Suppressor macrophage (primary cell): ENCODE measurements at places on chromosomes 5 and 9.
A peak's percentile ranks its signal among the peaks of the same experiment; 100 is the strongest.

DNA sequence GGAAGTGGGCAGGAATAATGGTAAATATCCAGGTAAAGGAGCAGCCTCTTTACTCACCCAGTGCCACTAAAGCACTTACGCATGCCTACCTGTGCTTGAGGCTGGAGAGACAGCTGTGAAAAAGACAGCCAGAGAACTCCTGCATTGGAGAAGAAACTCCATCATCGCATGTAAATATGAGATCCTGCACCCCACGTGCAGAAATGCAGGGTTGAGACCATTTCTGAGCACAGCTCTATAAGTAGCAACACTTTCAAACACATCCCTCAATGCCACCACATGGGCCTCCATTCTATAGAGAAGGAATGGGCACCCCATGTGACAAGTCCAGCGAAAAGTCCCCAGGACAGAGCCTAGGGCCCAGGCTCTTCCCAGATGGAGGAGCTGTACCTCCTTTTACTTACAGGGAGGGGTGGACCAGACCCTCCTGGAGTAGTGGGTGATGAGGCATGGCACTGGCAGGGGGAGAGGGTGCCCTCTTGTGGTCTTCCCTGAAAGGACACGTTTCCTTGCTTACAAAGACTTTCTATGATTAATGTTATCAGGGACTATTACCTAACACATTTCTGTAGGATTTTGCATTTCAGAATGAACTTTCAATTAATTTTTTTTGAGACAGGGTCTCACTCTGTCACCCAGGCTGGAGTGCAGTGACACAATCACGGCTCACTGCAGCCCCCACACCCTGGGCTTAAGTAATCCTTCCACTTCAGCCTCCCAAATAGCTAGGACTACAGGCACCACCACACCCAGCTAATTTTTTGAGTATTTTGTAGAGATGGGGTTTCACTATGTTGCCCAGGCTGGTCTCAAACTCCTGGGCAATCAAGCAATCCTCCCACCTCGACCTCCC is 55.3 kb upstream of the IL17B start:
- peak; percentile 40 for DNase-seq

- no peak for DNase-seq
Observed at GRCh38 chr9:70285981-70286598, 27.3 kb downstream of the SMC5 start.

- no peak for DNase-seq
Observed at GRCh38 chr5:113612060-113612496, 98.6 kb downstream of the YTHDC2 start.

GRCh38 chr9:91386765-91387164 is 25.0 kb upstream of the AUH start:
- no peak for DNase-seq

GRCh38 chr9:134834217-134834956 is 46.2 kb upstream of the FCN2 start:
- no peak for DNase-seq

- DNase-seq = no peak
Observed at GRCh38 chr5:169785771-169786618, 148.9 kb downstream of the DOCK2 start.

DNA sequence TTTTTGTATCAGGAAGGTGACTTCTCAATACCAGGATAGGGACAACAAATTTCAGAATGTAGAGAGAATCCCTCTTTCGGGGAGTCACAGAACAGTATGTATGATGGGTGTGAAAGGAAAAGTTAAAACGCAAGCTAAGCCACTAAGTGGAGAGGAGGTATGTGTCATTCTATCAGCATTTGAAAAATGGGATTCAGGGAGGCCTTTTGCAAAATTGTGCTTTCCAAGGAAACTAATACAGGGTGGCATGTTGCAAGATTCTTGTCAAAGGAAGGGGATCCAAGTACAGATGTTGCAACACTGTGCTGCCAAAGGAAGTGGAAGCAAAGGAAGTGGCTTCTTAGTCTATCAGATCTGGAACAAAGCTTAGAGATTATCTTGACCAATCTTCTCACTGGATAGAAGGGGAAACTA is 12.6 kb upstream of the TNIP1 start:
- DNase-seq = peak; percentile 69

- DNase-seq = no peak
Observed at GRCh38 chr9:5760338-5760737, 72.6 kb downstream of the ERMP1 start.

DNA sequence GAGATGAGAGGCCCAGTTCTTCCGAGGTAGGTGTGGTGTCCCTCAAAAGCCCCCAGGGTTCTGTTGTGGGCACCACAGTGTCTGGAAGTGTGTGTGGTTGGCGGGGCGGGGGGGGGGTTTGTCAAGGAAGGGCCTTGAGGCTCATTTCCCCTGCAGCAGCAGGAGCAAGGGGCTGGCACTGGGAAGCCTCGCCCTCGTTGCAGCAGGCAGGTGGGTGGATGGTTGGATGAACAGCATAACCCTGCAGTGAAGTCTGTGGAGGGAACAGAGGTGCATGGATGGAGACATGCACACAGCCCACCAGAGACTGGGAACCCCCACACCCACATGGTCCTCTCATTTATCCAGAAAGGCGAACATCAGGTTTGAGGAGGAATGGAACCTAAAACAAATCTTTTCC is 2.0 kb upstream of the SPATA31E1 start:
- DNase-seq = no peak

- no peak for DNase-seq
Observed at GRCh38 chr5:112996830-112997374, 20.3 kb downstream of the DCP2 start.

- no peak for DNase-seq
Observed at GRCh38 chr5:109396965-109397364, 12.8 kb downstream of the PJA2 start.

DNA sequence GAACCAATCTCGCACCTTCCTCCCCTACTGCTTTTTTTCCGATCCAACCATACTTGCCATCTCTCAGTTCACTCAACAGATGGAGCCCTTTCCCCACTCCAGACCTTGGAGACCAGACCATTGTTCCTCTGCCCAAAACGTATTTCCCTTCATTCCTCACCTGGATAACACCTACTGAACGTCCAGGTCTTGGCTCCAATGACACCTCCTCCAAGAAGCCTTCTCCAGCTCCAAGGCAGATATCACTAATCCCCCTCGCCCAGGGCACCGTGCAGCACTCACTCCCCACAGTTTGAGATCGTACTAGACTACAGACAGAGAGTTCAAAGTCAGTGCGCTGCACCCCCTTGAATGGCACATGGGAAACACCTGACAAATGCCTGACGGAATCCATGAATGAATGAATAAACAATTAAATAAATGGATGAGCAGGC is 47.1 kb upstream of the AKNA start:
- peak; percentile 56 for DNase-seq

- peak; percentile 52 for DNase-seq
Observed at GRCh38 chr9:38003230-38003629, 65.8 kb downstream of the SHB start.

GRCh38 chr5:131773805-131774204 is 23.0 kb downstream of the FNIP1 start:
- DNase-seq = no peak

DNA sequence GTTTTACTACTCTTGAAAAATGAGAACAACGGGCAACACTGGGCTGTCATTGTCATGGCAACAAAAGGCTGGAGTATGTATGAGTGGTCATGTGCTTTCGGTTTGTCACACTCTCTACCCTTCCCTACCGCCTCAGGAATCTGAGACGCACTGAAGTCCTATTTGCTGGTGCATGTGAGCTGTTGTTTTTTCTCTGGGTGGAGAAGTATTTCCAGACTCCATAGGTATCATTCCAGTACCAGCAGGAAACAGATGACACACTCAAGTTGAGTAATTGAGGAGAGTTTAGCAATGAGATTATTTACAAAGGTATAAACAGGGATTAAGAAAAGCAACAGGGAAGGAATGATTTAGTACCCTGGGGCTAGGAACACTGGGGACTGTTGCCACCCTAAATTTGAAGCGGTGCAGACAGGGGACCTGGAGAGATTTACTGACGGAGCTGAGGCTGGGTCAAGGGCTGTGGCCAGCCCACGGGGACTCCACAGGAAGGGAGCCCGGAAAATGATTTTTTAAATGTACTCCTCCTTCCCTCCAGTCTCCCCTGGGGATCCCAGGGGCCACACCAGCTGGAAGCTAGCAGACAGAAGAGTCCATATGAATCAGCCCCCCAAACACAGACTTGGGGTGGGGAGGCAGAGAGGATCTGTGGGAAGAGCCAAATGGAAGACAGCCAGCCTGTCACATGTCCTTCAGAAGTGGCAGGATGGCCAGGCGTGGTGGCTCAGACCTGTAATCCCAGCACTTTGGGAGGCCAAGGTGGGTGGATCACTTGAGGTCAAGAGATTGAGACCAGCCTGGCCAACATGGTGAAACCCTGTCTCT is 13.2 kb upstream of the ZBTB43 start:
- peak; percentile 61 for DNase-seq

DNA sequence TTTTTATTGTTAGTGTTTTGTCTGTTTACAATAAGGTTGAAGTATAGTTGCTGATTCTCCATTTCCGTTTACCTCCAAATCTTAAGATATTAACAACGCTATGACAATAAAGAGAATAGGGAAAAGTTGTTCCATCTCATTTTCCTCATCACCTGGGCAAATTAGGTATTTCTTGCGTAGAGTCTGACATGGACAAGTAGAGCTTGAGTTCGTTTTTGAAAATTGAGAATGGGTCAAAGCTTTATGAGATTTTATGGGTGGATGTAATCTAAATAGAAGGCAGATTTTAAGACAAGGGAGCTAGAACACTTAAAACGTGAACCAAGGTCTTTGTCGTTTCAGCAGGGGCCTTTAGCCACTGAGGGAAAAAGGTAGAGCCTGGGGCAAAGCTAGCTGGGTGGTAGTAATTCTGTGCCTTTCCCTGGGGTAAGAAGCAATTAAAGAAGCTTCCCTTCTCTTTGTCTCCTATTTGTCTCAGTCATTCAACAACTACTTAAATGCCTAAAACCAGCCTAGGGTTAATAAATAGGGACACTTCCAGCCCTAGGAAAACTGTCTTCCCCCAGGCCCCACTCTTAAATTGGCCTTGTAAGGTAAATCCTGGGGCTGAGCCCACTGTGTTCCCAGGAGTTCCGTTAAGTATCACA is 551 bp upstream of the CAAP1 start:
- no peak for DNase-seq

- no peak for DNase-seq
Observed at GRCh38 chr9:36939214-36939613, 94.9 kb downstream of the PAX5 start.

DNA sequence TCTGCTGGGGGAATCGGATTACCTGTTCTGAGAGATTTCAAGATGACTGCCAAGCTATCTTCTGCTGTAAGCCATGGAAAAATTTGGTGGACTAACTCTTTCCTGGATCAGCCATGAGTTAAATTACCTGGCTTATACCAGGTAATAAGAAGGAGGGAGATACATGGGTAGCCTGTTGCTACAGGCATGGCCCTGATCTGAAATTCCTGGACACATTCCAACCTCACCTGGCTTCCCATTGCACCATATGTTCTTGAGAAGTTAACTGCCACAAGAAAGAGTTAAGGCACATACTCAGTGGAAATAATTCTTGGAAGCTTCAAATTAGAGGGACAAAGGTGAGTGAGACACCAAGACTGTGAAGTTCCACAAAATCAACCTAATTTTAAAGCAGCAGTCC is 371.3 kb downstream of the ACTL7B start:
- no peak for DNase-seq

DNA sequence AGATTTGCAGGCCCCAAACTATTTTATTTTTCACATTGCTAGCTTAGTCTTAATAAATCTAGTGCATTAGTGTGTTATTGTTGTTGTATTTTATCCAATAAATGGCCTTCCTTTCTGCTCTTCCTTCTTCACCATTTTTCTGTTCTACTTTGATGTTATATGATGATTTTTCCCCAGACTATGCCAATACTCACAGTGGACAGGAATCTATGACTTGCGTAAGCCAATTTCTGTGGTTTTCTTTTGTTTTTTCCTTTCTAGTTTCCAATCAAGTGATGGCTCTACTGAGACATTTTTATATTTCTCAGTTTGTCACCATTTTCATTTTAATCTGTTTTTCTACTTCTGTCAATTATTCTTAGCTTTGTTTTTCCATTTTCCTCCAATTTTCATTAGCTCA is 106.8 kb upstream of the FBXL7 start:
- DNase-seq = no peak

- no peak for DNase-seq
Observed at GRCh38 chr5:134022333-134022732, 17.6 kb upstream of the VDAC1 start.

GRCh38 chr9:104871961-104872527 is 55.9 kb downstream of the ABCA1 start:
- DNase-seq = peak; percentile 24

DNA sequence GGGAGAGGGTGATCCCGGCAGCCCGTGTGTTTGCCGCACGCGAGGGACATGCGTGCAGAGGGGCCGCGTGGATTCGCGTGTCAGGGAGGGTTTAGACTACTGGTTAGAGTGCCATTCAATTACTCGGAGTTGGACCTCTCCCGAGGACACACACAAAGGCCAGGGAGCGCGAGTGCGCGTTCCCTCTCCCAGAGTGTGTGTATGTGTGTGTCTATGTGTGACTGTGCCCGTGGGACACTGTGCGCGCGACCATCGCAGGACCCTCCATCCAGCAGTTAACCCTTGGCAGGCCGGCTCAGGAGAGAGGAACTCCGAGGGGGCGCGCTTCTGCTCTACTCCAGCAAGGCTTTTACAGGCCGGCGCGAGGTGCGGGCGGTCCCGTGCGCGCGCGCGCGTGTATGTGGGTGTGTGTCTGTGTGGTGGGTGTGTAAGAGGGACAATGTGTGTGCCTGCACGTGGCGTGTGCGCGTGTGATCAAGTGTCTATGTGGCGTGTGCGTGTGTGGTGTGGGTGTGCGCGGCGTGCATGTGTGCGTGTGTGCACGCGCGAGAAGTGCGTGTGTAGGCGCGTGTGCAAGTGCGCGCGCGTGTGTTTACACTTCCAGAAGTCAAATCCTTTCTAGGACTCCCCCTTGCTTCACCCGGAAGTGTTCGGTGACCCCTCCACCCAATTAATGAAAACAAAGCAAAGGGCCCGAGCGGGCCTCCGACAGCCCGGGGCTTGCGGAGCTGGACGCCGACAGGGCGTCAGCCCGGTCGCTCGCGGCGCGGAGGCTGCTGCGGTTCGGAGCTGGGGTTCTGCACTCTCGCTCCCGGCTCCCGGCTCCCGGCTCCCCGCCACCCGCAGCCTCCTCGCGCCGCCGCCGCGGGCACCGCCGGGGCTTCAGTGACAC is 75.3 kb upstream of the TBCA start:
- DNase-seq = peak; percentile 46

- no peak for DNase-seq
Observed at GRCh38 chr5:132099076-132099748, 25.6 kb downstream of the CSF2 start.

- no peak for DNase-seq
Observed at GRCh38 chr5:40202814-40203440, 476.8 kb upstream of the PTGER4 start.

DNA sequence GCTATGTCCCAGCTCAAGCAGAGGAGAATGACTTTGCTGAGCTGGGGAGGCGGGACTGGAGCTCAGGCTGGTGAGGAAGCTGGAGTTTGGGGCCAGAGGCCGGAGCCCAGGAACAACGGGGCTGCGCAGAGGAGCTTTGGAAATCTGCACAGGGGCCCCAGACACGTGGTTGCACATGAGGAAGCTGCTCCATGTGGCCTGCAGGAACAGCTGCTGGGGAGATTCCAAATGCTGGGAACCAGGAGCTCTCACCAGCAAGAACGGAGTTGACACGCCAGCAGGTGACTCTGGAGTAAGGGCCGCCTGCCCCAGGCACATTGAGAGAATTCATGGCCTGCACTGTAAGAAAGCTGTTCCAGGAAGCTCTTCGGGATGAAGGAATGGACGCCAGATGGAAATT is 91.0 kb downstream of the OLFM1 start:
- no peak for DNase-seq

GRCh38 chr5:126948011-126948355 is 82.4 kb downstream of the MARCHF3 start:
- no peak for DNase-seq
